ENCODE measurements at places on chromosomes 7 and 10. TPM values are rescaled to one million over a fixed set of nuclear protein-coding genes. Genes with fewer than 3 reads are reported as not detected.
A peak's percentile ranks its signal among the peaks of the same experiment; 100 is the strongest.

The PIP gene
- not detected for total RNA-seq

The SFTPA2 gene
- total RNA-seq, result not detected

The UCMA gene
- total RNA-seq, result not detected

The EBF3 gene
- not detected for total RNA-seq

The C7orf57 gene
- not detected for total RNA-seq

The ECHS1 gene
- total RNA-seq, result 5.3 TPM

The SEC31B gene
- 47.4 TPM for total RNA-seq

GRCh38 chr7:42338916-42339540, 102.0 kb upstream of the GLI3 start:
- H3K4me1 ChIP-seq, result no peaks in the 10 kb centered on the region
- no peaks in the 10 kb centered on the region for H3K36me3 ChIP-seq
- no peak overlapping the region for H3K4me3 ChIP-seq
- DNase-seq, result no peak
- no peaks in the 10 kb centered on the region for H3K27me3 ChIP-seq

DNA sequence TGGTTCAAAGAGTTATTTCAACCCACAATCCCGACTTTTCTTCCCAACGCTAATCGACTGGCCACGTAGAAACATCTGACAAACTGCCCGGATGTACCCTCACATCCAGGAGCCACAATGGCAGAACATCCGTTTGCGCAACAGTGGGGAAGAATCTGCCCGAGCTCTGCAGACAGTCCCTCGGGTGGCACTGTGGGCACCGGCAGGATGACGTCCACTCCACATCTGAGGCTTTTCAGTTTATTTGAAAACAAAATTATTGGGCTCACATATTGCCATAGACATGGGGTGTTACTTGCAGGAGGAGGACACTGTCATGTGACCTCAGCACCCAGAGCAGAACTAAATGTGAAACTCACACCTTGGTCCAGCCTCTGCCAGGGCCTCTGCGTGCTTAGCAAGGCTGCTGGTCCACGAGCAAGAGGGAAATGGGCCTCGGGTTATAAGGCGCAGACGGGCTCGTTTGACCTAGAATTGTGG, 84.1 kb downstream of the MKI67 start:
- no peak overlapping the region for H3K4me3 ChIP-seq
- no peak overlapping the region for H3K27ac ChIP-seq
- H3K36me3 ChIP-seq, result no peaks in the 10 kb centered on the region
- peaks cover 6% of the 10 kb centered on the region for H3K4me1 ChIP-seq

GRCh38 chr7:131544021-131544420, 12.4 kb downstream of the PODXL start:
- no peaks in the 10 kb centered on the region for H3K27me3 ChIP-seq
- peaks cover 4% of the 10 kb centered on the region for H3K4me1 ChIP-seq

DNA sequence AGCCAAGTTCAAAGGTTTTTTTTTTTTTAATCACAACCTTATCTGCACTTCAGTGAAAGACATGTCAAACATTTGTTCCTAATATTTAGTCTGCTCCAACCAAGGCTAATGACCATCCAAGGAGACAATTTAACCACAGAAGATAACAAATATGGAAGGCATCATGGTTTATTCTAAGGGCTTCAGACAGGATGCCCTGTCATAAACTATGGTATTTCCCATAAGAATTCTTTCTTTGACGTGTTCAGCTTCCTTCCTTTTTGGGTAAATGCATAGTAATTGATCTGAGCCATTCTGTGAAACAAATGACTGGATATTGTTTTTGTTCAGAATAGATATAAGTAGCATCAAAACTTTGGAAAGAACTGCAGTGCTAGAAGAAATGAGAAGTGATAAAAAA, 326.5 kb upstream of the AOAH start:
- H3K36me3 ChIP-seq, result no peaks in the 10 kb centered on the region
- no peaks in the 10 kb centered on the region for H3K27me3 ChIP-seq
- H3K4me3 ChIP-seq, result no peak overlapping the region
- DNase-seq, result no peak
- no peaks in the 10 kb centered on the region for H3K4me1 ChIP-seq
- H3K27ac ChIP-seq, result no peak overlapping the region

- H3K4me1 ChIP-seq, result no peaks in the 10 kb centered on the region
- no peaks in the 10 kb centered on the region for H3K36me3 ChIP-seq
- DNase-seq, result no peak
- H3K4me3 ChIP-seq, result no peak overlapping the region
Observed at GRCh38 chr7:14836571-14837189, 65.9 kb downstream of the DGKB start.

DNA sequence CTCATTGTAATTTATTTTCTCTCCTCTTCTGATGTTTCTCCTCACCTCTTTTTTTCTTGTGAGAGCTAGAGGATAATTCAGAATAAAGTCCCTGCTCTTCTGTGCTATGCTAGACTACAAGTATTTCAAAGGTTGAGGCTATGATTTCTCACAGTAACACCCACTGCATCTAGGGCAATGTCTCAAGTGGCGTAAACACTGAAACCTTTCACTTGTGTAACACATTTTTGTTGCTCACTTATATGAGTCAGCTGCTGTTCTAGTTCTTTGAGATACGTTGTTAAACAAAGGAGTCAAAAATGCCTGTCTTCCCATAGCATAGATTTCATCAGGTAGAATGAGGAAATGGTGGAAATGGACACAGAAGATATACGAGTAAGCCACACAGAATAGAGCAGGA, 305.1 kb upstream of the PITRM1 start:
- H3K36me3 ChIP-seq, result no peaks in the 10 kb centered on the region
- no peak overlapping the region for H3K27ac ChIP-seq
- no peak overlapping the region for H3K4me3 ChIP-seq
- DNase-seq, result no peak

DNA sequence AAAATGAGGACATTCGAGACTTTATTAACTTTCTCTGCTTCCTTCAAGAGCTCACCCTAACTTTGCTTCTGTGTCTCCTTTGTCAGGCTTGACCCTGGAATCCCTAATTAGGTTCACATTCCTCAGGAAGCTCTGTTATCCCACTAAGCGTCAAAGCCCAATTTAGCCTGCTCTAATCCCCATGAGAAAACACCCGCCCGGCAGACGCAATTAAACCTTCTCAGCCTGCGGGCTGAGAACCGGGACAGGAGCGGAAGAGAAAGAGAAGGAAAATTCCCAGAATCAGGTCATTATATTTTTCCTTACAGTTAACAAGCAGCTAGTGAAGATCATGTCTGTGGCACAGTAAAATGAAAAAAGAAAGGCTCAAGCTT, 93.0 kb downstream of the TNS3 start:
- no peaks in the 10 kb centered on the region for H3K27me3 ChIP-seq
- no peaks in the 10 kb centered on the region for H3K36me3 ChIP-seq
- DNase-seq, result no peak
- H3K4me3 ChIP-seq, result no peak overlapping the region
- peak overlapping the region; percentile 66 for H3K27ac ChIP-seq

DNA sequence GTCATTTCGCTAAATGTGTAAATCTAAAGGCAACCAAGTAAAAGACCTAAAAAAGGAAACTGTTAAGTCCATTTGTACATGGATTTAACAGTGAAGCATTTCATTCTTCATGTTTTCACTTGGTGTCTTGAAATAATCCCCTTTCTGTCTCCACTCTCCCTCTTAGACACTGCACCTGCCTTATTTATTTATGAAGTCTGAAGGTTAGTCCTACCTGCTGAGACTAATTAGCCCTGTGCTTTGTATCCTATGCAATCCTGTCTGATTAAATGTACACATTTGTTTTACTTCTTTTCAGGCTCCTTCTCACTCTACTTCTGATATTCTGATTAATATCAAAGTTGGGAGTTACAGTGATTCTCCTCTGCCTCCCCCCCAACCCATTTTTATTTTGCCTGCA, 1.9 kb upstream of the TCF7L2 start:
- H3K4me3 ChIP-seq, result no peak overlapping the region
- no peaks in the 10 kb centered on the region for H3K36me3 ChIP-seq
- DNase-seq, result no peak
- peaks cover 52% of the 10 kb centered on the region for H3K4me1 ChIP-seq
- H3K27ac ChIP-seq, result peak overlapping the region; percentile 94

GRCh38 chr10:23199768-23200511, 7.8 kb downstream of the PTF1A start:
- no peak for DNase-seq
- no peaks in the 10 kb centered on the region for H3K36me3 ChIP-seq
- H3K27ac ChIP-seq, result no peak overlapping the region
- H3K4me1 ChIP-seq, result no peaks in the 10 kb centered on the region
- no peak overlapping the region for H3K4me3 ChIP-seq
- H3K27me3 ChIP-seq, result peaks cover 100% of the 10 kb centered on the region

- no peaks in the 10 kb centered on the region for H3K27me3 ChIP-seq
- no peak overlapping the region for H3K4me3 ChIP-seq
- H3K27ac ChIP-seq, result no peak overlapping the region
- H3K36me3 ChIP-seq, result no peaks in the 10 kb centered on the region
- no peak for DNase-seq
Observed at GRCh38 chr10:65670087-65670486, 1255.7 kb upstream of the LRRTM3 start.

DNA sequence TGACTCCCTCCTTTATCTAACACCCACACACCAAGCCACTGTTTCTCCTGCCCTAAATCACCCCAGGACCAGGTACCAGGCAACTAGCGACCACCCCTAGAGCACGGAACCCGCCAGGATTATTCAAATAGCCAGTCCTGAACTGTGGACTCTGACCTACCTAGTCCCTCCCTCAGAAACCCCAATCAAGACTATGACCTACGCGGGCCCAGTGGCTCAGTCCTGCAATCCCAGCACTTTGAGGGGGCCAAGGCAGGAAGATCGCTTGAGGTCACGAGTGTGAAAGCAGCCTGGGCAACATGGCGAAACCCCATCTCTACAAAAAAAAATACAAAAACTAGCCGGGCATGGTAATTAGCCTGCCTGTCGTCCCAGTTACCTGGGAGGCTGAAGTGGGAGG, 232.8 kb upstream of the FOXK1 start:
- no peak overlapping the region for H3K27ac ChIP-seq
- H3K4me3 ChIP-seq, result no peak overlapping the region
- no peak for DNase-seq
- no peaks in the 10 kb centered on the region for H3K36me3 ChIP-seq
- H3K4me1 ChIP-seq, result no peaks in the 10 kb centered on the region

DNA sequence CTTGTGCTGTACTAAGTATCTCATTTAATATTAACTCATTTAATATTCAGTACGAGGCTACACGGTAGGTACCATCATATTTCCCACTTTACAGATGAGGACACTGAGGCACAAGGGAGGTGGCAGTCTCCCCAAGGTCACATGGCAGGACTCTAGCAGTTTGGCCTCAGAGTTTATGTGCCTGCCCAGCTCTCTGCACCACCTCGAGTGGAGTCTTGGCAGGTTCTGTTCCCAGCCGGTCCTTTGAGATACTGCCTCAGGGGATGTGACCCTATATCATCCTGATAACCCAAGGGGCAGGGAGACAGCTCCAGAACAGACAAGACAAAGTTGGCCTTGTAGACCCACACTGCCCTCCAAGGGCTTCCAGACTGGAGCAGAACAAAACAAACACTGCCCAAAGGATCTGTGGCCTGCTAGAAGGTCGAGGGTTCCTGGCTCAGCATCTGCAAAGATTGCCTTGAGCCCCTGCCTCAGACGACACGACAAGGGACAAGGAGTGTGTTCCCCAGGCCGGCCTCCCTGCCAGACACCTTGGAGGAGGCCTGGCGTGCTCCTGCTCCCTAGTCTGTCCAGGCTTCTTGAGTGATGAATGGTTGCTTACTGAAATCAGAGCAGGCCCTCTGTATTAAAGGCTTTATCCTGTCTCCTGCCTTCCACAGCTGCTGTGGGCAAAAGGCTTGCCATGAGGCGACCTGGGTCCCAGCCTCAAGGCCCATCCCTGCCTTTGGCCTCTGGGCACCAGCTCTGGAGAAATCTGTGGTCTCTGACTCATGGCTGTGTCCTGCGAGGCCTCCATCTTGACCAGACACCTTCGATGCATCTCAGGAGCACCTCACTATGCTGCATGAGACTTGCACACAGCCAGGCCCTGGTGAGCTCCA, 3.9 kb upstream of the PWWP2B start:
- no peaks in the 10 kb centered on the region for H3K36me3 ChIP-seq
- H3K27ac ChIP-seq, result no peak overlapping the region
- no peaks in the 10 kb centered on the region for H3K27me3 ChIP-seq
- peaks cover 34% of the 10 kb centered on the region for H3K4me1 ChIP-seq

- H3K36me3 ChIP-seq, result no peaks in the 10 kb centered on the region
- no peak overlapping the region for H3K4me3 ChIP-seq
- H3K4me1 ChIP-seq, result peaks cover 5% of the 10 kb centered on the region
- no peak for DNase-seq
- H3K27ac ChIP-seq, result no peak overlapping the region
Observed at GRCh38 chr10:6929148-6929830, 349.2 kb upstream of the PRKCQ start.

- H3K36me3 ChIP-seq, result no peaks in the 10 kb centered on the region
- DNase-seq, result peak; percentile 88
- no peaks in the 10 kb centered on the region for H3K27me3 ChIP-seq
- peaks cover 5% of the 10 kb centered on the region for H3K4me1 ChIP-seq
- H3K27ac ChIP-seq, result no peak overlapping the region
Observed at GRCh38 chr10:90306187-90306586, 551.7 kb downstream of the HTR7 start.

GRCh38 chr10:119769886-119770285, 44.0 kb downstream of the INPP5F start:
- H3K27ac ChIP-seq, result peak overlapping the region; percentile 61
- H3K36me3 ChIP-seq, result no peaks in the 10 kb centered on the region
- peaks cover 26% of the 10 kb centered on the region for H3K4me1 ChIP-seq
- no peak overlapping the region for H3K4me3 ChIP-seq
- no peaks in the 10 kb centered on the region for H3K27me3 ChIP-seq
- no peak for DNase-seq

DNA sequence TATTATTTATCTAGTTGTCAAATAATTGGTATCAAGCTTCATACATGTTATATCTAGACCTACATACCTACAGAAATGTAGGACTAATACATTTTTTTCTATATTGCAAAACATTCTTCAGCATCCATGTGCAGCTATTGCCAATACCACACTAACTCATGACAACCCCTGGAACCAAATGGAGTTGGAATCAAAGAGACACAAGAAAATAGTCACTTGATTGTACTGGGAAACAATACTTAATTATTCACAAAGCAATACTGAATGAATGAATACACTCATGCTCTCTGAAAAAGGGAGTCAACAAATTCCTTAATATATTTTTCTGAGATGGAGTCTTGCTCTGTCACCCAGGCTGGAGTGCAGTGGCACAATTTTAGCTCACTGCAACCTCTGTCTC, 10.4 kb upstream of the CFAP43 start:
- H3K4me3 ChIP-seq, result no peak overlapping the region
- H3K27me3 ChIP-seq, result no peaks in the 10 kb centered on the region
- no peak for DNase-seq

DNA sequence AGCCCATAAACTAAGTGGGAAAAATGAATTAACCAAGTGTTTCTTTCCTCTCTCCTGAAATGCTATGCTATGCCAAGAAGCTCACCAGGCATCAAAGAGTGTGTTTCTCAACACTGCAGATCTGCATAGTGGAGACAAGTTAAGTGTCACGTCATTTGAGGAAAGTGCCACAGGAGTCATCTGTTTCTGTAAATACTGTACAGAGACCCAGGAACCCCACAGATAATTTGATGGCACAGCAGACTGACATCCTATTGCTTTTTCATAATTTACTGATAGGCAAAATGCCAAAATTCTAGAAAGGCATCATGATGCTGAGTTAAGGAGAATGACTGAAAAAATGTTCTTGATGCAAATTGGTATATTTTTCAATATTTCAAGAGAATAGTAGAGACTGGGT, 124.3 kb downstream of the NRCAM start:
- H3K36me3 ChIP-seq, result no peaks in the 10 kb centered on the region
- no peak overlapping the region for H3K4me3 ChIP-seq
- H3K27ac ChIP-seq, result no peak overlapping the region
- no peak for DNase-seq
- no peaks in the 10 kb centered on the region for H3K27me3 ChIP-seq

Measured in stomach (tissue), 19 donors.